ENCODE measurements at places on chromosomes 16 and 17.

GRCh38 chr17:49681106-49681979 lies 3.4 kb upstream of the SPOP start:
- no peak for DNase-seq

DNA sequence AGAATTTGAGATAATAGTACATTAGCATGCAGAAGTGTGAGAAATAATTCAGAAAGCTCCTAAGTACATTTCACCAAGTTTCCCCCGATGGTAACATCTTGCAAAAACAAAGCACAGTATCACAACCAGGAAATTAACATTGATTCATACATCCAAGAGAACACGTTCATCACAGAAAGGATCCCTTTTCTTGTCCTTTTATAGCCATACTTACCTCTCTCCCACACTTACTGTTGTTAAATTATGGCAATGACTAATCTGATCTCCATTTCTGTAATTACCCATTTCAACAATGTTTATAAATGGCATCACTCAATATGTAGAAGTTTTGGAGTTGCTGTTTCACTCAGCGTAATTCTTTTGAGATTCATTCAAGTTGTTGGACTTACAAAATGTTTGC lies 1260.0 kb downstream of the CDH8 start:
- no peak for DNase-seq

DNA sequence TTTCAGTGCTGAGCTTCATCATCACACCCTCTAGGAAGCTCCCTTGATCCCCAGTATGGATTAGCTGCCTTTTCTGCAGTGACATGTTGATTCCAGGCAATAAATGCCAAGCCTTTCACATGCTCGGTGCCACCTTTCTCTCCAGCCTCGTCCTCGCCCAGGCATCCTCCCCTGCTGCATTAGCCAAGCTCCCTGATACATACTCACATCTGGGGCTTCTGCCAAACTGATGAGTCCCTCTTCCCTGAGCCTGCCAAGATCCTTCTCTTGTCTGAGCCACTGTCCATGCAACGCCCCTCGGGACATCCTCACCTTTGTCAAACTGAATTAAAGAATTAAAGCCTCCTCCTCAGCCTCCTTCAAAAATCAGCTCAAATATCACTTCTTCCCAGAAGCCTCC lies 538.5 kb upstream of the CDH11 start:
- DNase-seq: no peak

DNA sequence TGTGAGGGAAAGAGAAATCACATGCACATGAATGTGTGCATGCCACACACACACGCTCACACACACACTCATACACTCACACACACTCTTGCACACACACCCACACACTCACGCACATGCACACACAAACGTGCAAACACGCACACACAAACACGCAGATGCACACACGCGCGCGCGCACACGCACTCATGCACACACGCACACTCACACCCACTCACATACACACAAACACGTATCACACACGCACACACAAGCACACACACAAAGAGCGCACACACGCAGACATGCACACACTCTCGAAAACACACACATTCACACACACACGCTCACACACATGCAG lies 72.2 kb downstream of the GAS7 start:
- DNase-seq: no peak

GRCh38 chr17:19357351-19357750 lies 5.2 kb downstream of the B9D1 start:
- DNase-seq: no peak

DNA sequence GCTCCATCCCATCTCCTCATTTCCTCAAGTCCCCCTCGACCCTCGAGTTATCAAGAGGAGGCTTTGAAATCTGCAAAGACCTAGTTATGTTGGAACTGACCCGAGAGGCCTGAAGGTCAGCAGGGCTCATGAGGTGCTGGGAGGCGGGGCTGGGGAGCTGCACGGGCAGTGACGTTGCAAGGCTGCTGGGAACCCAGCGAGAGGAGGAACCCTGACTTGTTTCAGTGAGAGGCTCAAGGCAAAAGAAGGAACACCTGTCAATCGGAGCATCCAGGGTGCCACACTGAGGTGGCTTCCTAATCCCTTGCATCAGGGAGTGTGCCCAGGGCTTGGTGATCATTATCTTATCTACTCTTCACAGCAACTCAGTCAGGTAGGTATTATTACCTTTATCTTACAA lies 86.9 kb downstream of the CDH11 start:
- no peak for DNase-seq

GRCh38 chr16:54817432-54817831 lies 113.2 kb upstream of the IRX5 start:
- no peak for DNase-seq

GRCh38 chr16:56769677-56770076 lies 39.7 kb downstream of the NUP93 start:
- no peak for DNase-seq

- no peak for DNase-seq
These were observed 2.4 kb downstream of the HIC1 start for GRCh38 chr17:2057175-2057759.

- no peak for DNase-seq
These were observed 635.9 kb downstream of the WWOX start for GRCh38 chr16:78735337-78735736.

- DNase-seq: no peak
These were observed 1.9 kb downstream of the HNF1B start for GRCh38 chr17:37742762-37743611.

- DNase-seq: no peak
These were observed 106.8 kb downstream of the BRIP1 start for GRCh38 chr17:61756561-61756960.

DNA sequence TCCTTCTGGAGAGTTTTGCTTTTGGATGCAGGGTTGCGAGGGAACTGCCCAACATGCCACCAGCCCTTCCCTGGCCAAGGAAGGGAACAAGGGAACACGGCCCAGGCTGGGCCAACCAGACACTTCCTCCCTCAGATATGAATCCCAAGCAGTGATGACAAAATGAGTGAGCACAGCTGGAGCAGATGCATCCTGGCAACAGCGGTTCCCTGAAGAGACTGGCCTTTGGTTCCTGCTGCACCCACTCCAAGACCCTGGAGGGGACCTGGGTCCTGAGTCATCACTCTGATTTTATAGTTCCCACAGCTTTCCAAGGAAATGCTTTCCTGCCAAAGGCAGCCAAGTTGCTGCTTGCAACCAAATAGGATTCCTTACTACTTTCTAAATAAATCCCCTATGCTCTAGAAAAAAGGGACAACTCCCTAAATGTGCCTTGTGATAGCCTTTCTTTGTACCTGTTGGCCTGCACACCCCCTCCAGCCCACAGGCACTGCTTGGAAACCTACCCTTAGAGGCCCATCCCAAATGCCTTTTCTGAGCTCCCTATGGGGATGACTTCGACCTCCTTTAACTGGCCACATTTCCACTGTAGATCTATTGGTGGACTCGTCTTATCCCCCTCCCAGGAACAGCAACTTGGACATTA lies 5.3 kb downstream of the ST3GAL2 start:
- no peak for DNase-seq

- no peak for DNase-seq
These were observed 2.9 kb downstream of the ATP6V0C start for GRCh38 chr16:2516391-2517240.

DNA sequence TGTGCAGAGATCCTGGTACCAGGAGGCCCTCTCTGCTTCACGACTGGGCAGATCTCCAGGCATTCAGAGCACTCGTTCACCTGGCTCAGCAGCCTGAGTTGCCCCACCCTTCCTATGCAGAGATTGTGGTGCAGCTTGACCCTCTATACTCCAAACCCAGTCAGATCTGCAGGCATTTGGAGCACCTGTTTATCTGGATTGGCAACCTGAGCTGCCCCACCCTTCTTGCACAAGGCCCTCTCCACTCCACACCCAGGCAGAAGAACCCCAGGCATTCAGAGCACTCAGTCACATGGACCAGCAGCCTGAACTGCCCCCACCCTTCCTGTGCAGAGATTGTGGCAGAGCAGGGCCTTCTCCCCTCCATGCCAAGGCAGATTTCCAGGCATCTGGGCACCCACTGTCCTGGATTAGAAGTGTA lies 88.4 kb upstream of the CDH5 start:
- no peak for DNase-seq

DNA sequence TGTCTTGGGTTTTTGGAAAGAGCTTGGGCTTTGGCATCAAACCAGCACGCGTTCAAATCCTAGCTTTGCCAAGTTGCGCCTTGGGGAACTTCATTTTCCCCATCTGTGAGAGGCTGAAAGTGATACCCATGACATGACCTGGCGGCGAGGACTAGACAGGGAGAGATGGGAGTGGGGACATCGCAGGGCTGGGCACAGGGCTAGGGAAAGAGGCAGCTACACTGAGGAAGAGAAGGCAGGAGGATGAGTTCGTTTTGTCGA lies 202.9 kb downstream of the IRF8 start:
- no peak for DNase-seq

GRCh38 chr16:71526111-71526631 lies at the start of gene CHST4:
TSS of gene CHST4 (plus strand) at chr16:71526426. CDS start at chr16:71536678, 10,252 bp downstream.
- no peak for DNase-seq

DNA sequence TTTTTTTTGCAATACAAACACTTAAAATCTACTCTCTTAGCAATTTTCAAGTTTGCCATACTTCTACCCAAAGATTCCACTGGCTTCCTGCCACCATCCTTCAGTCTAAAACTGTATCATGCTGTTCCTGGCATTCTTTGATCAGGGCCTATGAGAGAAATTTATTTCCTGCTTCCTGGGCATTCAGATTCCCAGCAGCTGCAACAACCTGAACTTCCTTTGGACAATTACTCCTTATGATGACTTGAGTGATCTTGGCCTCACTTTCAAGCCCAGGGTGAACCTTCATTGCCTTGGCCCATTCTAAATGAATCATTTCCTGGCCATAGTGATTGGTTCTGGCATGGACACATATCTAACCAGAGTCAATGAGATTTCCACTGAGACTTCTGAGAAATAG lies 18.0 kb upstream of the MON1B start:
- DNase-seq: no peak

- no peak for DNase-seq
These were observed 58.9 kb upstream of the CLEC3A start for GRCh38 chr16:77963185-77964044.

- DNase-seq: no peak
These were observed 42.0 kb upstream of the XYLT1 start for GRCh38 chr16:17512636-17513220.

GRCh38 chr16:46649588-46650253 lies 28.5 kb upstream of the SHCBP1 start:
- DNase-seq: no peak

DNA sequence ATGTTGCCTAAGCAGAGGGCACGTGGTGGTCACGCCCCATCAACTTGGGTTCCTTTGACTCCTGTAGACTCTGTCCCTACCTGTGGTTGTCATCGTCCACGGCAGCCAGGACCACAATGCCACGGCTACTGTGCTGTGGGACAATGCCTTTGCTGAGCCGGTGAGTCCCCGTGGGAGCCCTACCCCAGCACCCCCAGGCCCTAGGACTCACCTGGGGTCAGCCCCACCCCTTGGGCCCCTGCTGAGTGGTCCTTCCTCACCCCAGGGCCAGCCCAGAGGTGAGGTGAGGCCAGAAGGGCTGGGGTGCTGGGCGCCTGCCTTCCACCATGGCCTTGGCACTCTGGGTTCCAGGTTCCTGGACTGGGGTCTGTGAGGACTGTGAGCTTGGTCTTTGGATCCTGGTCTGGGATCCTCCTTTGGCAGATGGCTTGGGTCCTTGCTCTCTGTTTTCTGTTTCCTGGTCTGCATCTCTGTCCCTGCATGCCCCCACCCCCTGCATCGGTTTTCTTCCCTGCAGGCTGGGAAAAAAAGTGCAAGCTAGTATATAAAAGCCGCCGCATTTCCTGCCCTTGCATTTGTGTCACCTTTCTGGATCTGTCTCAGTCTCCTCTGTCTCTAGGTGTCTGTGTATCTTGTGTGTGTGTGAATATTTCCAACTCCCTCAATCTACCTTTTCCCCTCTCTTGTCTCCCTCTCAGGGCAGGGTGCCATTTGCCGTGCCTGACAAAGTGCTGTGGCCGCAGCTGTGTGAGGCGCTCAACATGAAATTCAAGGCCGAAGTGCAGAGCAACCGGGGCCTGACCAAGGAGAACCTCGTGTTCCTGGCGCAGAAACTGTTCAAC lies 17.5 kb downstream of the STAT5A start:
- no peak for DNase-seq

DNA sequence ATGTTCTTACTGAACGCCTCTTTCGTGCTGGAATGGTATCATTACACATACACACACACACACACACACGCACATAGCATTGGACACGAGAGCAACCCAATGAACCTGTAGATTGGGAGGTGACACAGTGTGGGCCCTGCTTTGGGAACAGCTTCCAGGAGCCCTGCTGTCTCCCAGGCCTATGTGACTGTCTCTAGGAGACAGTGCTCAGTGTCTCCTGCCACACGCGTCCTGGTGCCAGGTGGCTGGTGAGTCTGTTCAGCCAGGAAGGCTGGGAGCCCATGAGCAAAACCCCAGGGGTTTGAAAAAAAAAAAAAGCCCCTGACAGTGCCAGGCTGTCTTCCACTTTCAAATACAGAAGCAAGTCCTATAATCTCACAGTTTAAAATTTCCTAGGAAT lies 2.4 kb upstream of the SPOP start:
- no peak for DNase-seq

- no peak for DNase-seq
These were observed 17.8 kb upstream of the TOB1 start for GRCh38 chr17:50883850-50884438.

GRCh38 chr17:61715348-61715747 lies 124.3 kb upstream of the NACA2 start:
- DNase-seq: no peak
